ENCODE measurements at places on chromosomes 7 and 10. TPM values are rescaled to one million over a fixed set of nuclear protein-coding genes. Genes with fewer than 3 reads are reported as not detected.

DNA sequence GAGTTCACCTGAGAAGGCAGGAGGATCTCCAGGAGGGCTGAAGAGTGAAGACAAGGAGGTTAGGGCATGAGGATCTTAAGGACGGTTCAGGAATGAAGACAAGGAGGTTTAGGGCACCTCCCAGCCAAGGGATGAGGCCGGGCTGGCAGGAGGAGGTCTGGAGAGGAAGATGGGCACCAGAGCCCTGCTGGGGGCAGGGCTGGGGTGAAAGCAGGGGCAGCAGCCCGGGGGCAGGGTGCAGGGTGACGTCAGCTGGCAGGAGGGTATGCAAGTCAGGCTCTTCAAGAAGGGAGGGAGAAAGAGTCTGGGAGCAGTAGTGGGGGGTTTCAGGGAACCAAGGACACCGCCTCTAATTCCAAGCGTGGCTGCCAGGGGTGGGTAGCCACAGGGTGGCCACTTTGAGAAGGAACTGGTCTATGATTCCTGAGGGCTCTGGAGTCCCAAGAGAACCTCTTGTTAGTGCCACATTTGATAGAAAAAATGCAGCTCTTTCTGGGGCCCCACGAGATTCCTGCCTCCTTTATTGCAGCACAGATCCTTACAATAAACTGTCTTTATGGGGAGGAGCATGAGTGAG is 101.6 kb downstream of the C10orf90 start:
- no peak for DNase-seq

AKR1C3 gene
- 0.19 TPM for total RNA-seq

IFIT2 gene
- 43.5 TPM for total RNA-seq

GRCh38 chr7:141585592-141586510 is 34.6 kb downstream of the AGK start:
- peak; percentile 67 for DNase-seq

RPEL1 gene
- total RNA-seq: not detected

PRKCQ gene
- 32.9 TPM for total RNA-seq

- DNase-seq: no peak
Measured at GRCh38 chr10:70192326-70192968, 22.1 kb upstream of the SAR1A start.

DNA sequence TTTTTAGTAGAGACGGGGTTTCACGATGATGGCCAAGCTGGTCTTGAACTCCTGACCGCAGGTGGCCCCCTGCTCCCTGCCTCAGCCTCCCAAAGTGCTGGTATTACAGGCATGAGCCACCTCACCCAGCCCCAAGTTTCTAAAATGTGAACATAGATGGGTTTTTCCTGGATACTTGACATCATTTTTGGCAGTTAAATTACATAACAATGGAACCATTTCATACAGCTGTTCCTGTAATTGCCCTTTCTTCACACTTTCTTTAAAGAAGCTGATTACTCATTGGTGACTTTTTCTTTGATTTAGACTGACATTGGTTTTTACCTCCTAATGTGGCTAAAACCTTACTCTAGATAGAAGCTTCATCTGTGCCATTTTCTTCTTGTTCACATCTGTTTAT is 5.9 kb downstream of the ZKSCAN1 start:
- DNase-seq: peak; percentile 29

METTL27 gene
- total RNA-seq: 2.1 TPM

FAM170B gene
- not detected for total RNA-seq

STOX1 gene
- total RNA-seq: 0.74 TPM

AP4M1 gene
- total RNA-seq: 10.4 TPM

SYT15 gene
- 0.91 TPM for total RNA-seq

AQP1 gene
- 0.16 TPM for total RNA-seq

DNA sequence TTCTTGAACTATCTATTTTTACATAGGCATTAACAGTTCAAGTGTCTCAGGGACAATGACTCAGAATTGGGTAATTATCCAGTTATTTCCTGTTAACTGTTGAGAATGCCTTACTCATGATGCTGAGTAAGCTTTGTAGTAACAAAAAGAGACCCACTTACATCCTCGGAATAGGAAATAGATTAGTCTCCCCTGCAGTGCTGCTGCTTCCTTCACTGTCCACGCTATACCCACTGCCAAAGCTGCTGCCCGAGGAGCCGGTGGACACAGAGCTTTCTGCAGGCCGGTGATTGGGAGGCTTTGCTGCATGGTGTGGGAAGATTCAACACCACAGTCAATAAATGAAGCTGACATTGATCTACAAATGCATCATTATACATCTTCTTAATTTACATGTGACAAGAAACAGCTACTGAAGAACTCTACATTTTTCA is 357.1 kb downstream of the PCLO start:
- DNase-seq: no peak

GRCh38 chr10:121835376-121835775 is 92.5 kb downstream of the ATE1 start:
- DNase-seq: no peak

EPHA1 gene
- 2.8 TPM for total RNA-seq

- no peak for DNase-seq
Measured at GRCh38 chr10:76736815-76737618, 900.6 kb downstream of the KCNMA1 start.

ETV1 gene
- 0.37 TPM for total RNA-seq

DNA sequence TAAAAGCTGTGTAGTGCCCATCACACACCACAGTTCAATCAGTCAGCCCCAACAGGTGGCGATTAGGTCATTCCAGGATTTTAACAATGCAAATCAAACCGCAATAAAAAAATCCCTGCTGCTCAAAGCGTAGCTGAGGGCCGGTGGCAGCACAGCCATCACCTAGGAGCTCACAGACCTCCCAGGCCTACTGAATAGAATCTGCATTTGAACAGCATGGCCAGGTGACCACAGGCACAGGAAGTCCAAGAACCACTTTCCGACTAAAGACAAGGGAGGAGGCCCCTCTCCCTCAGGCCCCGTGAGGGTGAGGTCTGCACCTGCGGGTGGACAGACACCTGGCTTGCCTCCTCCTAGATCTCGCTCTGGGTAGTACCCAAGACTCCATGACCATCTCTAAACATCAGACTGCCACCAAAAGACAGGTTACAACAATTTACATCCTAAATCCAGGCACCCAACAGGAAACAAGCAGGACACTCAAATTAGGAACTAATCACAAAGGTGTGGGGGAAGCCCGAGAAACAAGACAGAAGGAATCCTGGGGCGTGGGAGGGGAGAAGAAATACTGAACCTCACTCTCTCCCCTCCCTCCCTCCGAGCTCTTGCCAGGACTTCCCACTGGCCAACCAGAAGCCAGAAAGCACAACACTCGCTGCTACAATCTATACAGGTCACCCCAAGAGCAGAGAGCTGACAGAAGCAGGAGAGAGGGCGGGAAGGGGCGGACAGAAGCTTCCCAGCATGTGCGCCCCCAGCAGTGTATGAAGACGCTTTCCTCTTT is 19.2 kb downstream of the GNA12 start:
- no peak for DNase-seq

DNA sequence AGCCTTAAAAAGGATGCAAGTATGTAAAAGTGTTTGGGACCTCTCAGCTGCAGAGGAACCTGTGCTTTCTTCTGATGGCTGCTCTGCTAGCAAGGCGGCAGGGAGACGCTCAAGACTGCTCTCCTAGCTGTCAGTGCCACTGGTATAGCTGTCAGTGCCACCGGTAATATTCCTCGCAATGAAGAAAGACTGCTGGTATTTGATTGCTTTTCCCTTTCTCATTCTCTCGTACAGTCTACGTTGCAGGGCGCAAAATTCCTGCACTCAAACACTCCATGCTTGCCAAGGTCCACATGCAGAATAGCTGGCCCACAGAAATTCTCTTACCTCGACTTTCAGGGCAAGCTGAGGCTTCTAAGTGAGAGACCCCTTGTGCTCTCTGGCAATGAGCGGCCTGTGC is 432.6 kb upstream of the KLF6 start:
- no peak for DNase-seq

- no peak for DNase-seq
Measured at GRCh38 chr10:62081341-62082270, 180.1 kb downstream of the ARID5B start.

DNA sequence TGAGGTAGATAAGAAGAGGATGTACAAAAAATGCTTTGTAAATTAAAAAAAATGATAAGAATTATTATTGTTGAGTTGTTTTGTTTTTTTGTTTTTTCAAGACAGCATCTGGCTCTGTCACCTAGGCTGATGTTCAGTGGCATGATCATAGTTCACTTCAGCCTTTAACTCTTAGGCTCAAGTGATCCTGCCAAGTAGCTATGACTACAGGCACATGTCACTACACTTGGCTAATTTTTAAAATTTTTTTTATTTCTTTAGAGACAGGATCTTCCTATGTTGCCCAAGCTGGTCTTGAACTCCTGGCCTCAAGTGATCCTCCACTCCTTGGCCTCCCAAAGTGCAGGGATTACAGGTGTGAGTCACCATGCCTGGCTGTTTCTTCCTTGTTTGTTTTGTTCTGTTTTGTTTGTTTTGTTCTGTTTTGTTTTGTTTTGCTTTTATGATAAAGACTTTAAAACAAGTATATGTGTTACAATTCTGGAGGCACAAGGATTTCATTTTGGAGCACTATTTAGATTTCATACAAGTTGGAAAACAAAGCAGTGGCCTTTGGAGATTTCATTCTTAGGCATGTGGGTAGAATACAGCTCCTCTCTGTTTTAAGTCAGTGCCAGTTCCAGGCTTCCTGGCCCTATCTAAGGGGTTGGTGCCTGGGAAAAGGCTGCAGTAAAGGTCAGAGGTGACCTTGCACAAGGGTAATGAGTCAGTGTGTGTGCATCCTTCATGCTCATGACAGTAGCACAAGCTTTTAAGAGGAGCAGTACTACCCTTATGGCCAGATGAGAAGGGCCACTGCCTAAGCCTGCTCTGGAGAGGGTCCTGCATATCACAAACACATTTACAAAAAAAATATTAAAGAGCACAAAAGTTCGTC is 17.9 kb downstream of the FGFBP3 start:
- DNase-seq: no peak

- peak; percentile 87 for DNase-seq
Measured at GRCh38 chr10:100997360-100998182, 2.0 kb upstream of the LZTS2 start.

DNA sequence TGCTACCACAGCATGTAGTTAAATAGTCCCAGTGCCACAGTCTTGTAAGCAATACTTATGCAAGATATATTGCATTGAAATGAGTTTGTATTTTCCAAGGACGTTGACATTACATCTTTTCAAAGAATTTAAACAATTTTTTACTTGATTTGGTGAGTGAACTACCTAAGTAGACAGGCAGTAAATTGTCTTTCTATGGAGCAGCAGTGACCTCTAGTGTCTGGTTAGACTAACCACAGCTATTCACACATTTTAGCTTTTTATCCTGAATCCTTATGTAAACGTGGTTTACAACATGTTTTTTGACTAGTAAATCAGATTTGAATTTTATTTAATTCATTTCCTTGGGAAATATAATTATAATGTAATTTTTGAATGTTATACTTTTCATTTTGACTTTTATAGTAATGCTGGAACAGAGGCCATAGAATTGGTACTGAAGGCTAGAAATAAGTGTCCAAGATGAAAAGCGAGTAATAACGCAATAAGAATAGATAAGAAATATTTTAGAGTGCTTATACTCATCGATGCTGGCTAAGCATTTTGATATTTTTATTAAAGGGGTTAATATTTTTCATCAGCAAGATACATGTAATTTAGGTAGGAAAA is 5.6 kb downstream of the LRRTM3 start:
- peak; percentile 3 for DNase-seq

GRCh38 chr7:115552766-115553165 is 477.8 kb downstream of the TFEC start:
- no peak for DNase-seq

DNA sequence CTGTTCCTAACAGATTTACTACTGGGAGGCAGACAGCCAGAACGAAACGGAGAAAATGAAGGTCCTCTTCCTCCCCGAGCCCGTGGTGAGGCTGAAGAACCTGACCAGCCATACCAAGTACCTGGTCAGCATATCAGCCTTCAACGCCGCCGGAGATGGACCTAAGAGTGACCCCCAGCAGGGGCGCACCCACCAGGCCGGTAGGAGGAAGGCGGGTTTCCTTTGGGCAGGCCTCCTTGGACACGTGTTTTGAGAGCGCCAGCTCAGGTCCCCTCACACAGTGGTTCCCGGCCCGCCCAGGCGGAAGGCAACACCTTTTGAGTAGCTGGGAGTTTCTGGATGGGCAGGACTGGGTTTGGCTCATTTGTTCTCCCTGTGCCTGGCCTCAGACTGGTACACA is 474.0 kb upstream of the FOXK1 start:
- no peak for DNase-seq

GRCh38 chr10:114698271-114699061 is 40.4 kb upstream of the ABLIM1 start:
- no peak for DNase-seq

INPP5A gene
- total RNA-seq: 8.1 TPM

MOGAT3 gene
- total RNA-seq: not detected

CCDC136 gene
- total RNA-seq: 7.7 TPM

GLRX3 gene
- 123 TPM for total RNA-seq

DNA sequence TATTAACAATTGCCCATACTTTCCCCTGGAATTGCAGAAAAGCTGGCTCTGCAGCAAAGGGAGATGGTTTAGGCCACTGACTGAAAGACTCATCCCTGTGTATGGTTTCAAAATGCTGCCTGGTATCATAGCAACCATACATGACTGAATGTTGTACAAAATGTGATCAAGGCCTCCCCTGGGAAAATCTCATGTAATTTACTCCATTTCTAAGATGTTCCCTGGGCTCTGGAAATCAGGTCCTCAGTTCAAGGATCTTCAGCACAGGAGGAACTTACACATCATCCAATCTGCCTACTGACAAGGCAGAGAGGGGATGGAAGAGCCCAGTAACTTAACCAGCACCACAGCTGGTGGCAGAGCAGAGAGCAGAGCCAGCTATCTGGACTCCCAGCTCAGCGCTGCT is 111.8 kb downstream of the JAZF1 start:
- no peak for DNase-seq
